ENCODE measurements at places on chromosomes 6 and 20. TPM values are rescaled to one million over a fixed set of nuclear protein-coding genes. Genes with fewer than 3 reads are reported as not detected.

GRCh38 chr20:5843054-5843592, 92.9 kb downstream of the SHLD1 start:
- no peaks in the 10 kb centered on the region for H3K27me3 ChIP-seq
- H3K4me1 ChIP-seq, result peaks cover 13% of the 10 kb centered on the region
- H3K27ac ChIP-seq, result no peak overlapping the region
- H3K4me3 ChIP-seq, result no peak overlapping the region
- no peak for DNase-seq

GRCh38 chr6:20021795-20022194, 184.6 kb downstream of the ID4 start:
- no peak overlapping the region for H3K27ac ChIP-seq
- no peaks in the 10 kb centered on the region for H3K36me3 ChIP-seq
- no peak for DNase-seq
- H3K27me3 ChIP-seq, result 0 out of 2 replicates have a peak, but pooled peaks cover 5% of the 10 kb centered on the region
- H3K4me3 ChIP-seq, result no peak overlapping the region
- no peaks in the 10 kb centered on the region for H3K4me1 ChIP-seq

- H3K4me1 ChIP-seq, result no peaks in the 10 kb centered on the region
- H3K27me3 ChIP-seq, result no peaks in the 10 kb centered on the region
- no peaks in the 10 kb centered on the region for H3K36me3 ChIP-seq
- no peak for DNase-seq
- H3K27ac ChIP-seq, result no peak overlapping the region
Measured at GRCh38 chr6:87237804-87238203, 82.4 kb downstream of the ZNF292 start.

- H3K4me1 ChIP-seq, result no peaks in the 10 kb centered on the region
- no peaks in the 10 kb centered on the region for H3K36me3 ChIP-seq
- H3K27me3 ChIP-seq, result no peaks in the 10 kb centered on the region
- H3K27ac ChIP-seq, result no peak overlapping the region
Measured at GRCh38 chr6:58419321-58419720, 1101.9 kb downstream of the PRIM2 start.

TRIM15 gene
- total RNA-seq, result not detected

POM121L2 gene
- not detected for total RNA-seq

FAM162B gene
- total RNA-seq, result not detected

ZNF391 gene
- total RNA-seq, result 4.7 TPM

PROKR2 gene
- total RNA-seq, result not detected

FERMT1 gene
- 20.6 TPM for total RNA-seq

Data from PC-9 (cell line).